Activated naive CD4-positive, alpha-beta T cell treated with anti-CD3 and anti-CD28 coated beads, Interleukin-2, amount 50 U/mL, for 72 hours (primary cell): ENCODE measurements at places on chromosomes 12 and 14. TPM values are rescaled to one million over a fixed set of nuclear protein-coding genes. Genes with fewer than 3 reads are reported as not detected.

Gene MMP19
- total RNA-seq: not detected

Gene ASCL1
- not detected for total RNA-seq

Gene IFNG-AS1
- total RNA-seq: 1.9 TPM

Gene GALNT8
- total RNA-seq: 1.8 TPM

Gene GLIPR1L1
- total RNA-seq: not detected

Gene AKAP6
- total RNA-seq: 3.3 TPM

Gene RASSF3
- 36.0 TPM for total RNA-seq

Gene KRT79
- 0.25 TPM for total RNA-seq

Gene RTN1
- not detected for total RNA-seq

Gene CYP27B1
- 14.7 TPM for total RNA-seq

Gene RIPK3
- total RNA-seq: 11.1 TPM

Gene CCDC85C
- 5.1 TPM for total RNA-seq

GRCh38 chr14:34700622-34701130, 13.7 kb downstream of the CFL2 start:
- no peak for DNase-seq

DNA sequence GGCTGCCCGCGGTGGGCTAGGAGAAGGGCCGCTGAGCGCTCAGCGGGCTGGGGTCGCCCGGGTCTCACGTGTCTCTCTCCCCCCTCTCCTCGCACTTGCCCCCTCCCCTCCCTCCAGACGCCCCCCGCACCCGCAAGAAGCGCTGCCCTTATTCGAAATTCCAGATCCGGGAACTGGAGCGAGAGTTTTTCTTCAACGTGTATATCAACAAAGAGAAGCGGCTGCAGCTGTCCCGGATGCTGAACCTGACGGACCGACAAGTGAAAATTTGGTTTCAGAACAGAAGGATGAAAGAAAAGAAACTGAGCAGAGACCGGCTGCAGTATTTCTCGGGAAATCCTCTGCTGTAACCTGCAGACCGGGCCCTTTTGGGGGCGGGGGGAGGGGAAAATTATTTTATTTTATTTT, 314 bp upstream of the HOTAIR start:
- no peak for DNase-seq

- DNase-seq: no peak
Observed at GRCh38 chr14:92645841-92646478, 102.5 kb downstream of the LGMN start.

DNA sequence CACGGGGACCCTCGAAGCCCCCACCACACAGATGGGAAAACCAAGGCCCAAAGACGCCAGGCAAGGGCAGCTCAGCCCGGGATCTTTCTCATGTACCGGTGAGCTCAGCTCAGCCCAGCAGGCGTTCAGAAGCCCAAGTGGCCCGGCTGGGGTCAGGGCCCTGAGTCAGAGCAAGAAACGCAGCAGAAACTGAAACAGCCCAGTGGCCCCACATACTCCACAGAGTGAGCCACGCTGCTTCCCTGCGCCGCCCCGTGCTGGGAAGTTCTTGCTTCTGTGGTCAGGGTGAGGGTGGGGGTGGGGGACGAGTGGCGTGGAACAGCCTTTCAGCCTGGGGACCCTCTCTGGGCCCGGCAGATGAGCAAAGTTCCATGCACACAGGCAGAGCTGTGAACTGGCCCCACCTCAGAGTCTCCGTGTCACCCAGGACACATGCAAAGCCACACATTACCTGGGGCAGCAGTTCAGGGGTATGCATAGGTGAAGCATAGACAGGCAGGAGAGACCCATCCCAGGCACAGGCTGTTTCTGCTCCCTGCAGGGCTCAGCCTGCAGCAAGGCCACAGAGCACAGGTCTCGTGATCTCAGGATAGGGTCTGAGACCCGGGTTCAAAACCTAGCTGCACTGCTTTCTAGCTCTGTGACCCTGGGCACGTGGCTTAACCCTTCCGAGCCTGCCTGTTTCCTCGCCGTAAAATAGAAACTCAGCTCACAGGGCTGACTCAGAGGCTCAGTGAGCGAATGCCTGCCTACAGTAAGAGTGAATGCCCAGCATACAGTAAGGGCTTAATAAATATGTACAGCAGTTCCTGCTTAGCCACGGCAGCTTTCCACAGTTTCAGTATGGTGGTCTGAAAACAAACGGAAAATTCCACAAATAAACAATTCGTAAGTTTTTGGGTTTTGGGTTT, 21.6 kb downstream of the NCOR2 start:
- peak; percentile 83 for DNase-seq

- peak; percentile 87 for DNase-seq
Observed at GRCh38 chr14:95515596-95516552, 576 bp downstream of the SYNE3 start.

DNA sequence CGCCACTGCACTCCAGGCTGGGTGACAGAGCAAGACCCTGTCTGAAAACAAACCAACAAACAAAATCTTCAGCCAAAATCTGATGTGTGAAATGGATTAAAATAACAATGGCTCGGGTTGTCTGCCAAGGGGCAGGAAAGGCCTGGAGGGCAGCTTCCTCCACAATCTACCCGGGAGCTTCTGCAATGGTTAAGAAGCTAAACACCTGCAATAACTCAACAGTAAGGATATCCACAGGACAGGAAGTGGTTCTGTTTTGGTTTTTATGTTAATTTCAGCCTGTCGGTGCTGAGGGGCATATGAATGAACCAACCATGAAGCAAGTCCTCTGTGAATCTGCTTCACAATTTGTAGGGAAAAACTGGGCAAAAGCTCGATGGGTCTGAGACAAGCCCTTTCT, 34.4 kb downstream of the RAD52 start:
- no peak for DNase-seq

GRCh38 chr14:89603938-89604480, 187.0 kb upstream of the FOXN3 start:
- DNase-seq: no peak

DNA sequence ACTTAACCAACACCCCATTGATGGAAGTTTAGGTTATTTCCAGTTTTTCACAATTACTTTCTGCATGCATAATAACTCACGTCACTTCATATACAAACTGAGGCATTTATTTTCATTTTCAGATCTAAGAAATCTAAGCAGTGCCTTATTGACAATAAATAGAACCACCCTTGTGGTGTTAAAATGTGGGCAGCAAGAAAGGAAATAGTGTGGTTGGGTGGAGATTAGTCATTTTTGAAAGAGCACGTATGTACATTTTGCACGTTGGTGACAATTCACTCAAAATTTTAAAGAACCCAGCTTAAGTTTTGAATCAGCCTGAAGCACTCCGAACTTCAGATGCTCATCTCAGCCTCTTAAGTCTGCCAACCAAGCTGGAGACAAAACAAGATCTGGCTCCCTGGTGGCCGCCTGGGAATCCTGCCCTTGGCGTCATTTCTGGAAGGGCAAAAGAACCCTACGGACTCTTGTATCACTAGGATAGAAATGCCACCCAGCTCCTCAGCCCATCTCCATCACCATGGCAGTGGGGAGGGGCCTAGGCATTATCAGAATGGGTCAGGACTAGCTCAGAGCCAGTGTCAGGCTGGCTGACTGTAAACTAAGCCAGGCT, 89.5 kb upstream of the BCL2L14 start:
- no peak for DNase-seq

- no peak for DNase-seq
Observed at GRCh38 chr14:65709576-65709975, 297.0 kb downstream of the FUT8 start.

DNA sequence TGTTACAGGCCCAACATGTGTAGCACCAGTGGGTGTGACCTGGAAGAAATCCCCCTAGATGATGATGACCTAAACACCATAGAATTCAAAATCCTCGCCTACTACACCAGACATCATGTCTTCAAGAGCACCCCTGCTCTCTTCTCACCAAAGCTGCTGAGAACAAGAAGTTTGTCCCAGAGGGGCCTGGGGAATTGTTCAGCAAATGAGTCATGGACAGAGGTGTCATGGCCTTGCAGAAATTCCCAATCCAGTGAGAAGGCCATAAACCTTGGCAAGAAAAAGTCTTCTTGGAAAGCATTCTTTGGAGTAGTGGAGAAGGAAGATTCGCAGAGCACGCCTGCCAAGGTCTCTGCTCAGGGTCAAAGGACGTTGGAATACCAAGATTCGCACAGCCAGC, 8.6 kb downstream of the BCL2L14 start:
- DNase-seq: no peak

DNA sequence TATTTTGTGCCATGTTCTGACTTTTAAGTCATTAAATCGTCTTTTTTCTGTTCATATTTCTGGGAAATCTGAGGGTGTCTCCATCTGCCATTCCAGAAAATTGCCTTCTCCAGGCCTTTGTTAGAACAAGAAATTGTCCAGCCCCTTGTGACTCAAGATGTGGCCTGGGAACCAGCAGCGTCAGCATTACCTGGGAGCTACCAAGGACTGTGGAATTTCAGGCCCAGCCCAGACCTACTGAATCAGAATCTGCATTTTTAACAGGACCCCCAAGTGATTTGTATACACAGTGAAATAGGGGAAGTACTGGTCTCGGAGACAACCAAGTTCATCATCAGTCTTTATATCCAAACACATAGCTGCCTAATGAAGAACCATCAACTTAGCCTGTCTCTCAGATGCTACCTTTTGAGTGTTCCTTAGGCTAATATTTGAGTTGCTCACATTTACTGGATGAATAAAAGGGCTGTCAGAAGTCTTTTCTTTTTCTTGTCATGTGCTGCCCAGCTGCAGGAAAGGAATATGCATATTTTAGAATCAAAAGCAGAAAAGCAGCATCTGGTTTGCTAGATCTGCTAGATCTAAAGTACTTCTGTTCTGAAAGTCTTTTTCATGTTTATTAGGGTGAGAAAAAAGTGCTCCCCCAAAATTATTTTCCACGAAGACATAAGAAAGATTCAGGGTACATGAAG, 21.2 kb downstream of the GPHB5 start:
- no peak for DNase-seq

- DNase-seq: no peak
Observed at GRCh38 chr12:90173499-90174197, 465.0 kb upstream of the ATP2B1 start.

DNA sequence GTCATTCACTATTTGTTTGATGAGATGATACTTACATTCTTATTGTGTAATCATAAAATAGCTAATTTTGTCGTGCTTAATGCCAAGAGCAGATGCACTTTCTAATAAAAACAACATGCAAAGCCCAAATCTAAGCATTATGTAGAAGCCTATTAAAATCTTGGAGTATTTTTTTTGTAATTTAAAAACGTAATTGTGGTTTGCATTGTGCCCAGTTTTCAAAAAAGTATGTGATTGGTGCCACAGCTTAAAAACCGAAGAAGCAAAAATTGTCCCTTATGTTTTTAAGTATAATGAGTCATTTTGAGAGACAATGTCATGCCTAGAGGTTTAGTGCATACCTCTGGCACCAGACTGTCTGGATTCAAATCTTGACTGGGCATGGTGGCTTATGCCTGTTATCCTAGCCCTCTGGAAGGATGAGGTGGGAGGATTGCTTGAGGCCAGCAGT, 464.8 kb upstream of the RGS6 start:
- no peak for DNase-seq

- DNase-seq: no peak
Observed at GRCh38 chr14:49923881-49924280, 31.0 kb downstream of the ARF6 start.

- DNase-seq: no peak
Observed at GRCh38 chr14:94564381-94564780, 3.1 kb downstream of the SERPINA4 start.
